ENCODE measurements at places on chromosomes 3 and 15.
A peak's percentile ranks its signal among the peaks of the same experiment; 100 is the strongest.

DNA sequence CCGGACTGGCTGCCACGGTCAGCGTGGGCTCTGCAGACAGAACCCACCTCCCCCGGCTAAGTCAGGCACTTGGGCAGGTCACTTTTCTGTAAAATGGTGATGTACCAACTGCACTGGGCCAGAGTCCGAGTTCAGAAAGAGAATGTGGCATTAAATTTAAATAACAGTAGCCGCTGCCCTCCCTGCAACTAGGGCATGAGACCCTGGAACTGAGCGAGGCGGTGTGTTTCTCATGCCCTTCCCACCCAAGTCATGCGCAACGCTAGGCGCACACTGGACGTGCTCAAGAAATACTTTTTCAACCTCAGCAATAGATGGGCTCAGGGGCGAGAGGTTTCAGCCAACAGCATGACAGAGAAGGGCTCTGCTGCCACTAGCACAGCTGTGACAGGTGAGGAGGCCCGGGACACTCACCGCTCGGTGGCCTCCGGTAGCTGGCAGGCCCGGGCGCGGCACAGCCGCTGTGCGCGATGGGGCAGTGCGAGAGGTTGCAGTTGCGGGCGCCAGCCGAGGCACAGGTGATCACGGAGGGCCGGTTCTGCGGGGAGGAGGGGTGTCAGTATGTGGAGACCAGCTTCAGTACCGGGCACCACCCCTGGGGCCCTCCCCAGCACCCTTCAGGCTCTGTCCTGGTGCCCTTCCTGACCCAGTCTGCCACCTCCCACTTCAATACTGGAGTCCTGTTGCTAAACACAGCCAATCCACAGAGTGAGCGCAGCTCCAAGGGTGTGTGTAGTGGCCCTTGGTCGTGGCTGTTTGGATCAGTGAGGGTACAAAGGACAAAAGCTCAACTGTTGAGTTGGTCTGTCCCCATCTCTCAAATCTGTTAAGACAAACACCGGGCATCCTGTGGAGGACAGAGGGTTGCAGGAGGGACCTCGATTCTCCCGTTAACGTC is 84.5 kb downstream of the VGLL4 start:
- no peak for DNase-seq

GRCh38 chr3:183244219-183244618 is 8.8 kb upstream of the B3GNT5 start:
- peak; percentile 92 for DNase-seq

DNA sequence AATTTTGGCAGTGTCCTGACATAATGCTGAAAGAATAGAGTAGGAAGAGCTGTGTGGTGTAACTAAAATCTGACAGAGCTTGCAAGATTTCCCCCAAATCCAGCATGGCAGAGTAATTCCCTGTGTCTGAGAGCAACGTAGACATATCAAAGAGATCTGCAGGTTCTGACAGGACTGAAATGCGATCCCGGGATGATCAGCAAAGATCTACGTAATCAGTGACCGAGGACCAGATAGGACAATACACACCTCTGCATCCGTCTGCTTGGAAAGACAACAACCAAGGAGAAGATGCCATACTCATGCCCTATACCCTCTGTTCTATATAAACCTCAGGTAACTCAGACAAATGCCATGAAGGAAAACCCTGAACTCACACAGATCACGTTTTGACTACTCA is 26.6 kb upstream of the SYNPR start:
- no peak for DNase-seq

DNA sequence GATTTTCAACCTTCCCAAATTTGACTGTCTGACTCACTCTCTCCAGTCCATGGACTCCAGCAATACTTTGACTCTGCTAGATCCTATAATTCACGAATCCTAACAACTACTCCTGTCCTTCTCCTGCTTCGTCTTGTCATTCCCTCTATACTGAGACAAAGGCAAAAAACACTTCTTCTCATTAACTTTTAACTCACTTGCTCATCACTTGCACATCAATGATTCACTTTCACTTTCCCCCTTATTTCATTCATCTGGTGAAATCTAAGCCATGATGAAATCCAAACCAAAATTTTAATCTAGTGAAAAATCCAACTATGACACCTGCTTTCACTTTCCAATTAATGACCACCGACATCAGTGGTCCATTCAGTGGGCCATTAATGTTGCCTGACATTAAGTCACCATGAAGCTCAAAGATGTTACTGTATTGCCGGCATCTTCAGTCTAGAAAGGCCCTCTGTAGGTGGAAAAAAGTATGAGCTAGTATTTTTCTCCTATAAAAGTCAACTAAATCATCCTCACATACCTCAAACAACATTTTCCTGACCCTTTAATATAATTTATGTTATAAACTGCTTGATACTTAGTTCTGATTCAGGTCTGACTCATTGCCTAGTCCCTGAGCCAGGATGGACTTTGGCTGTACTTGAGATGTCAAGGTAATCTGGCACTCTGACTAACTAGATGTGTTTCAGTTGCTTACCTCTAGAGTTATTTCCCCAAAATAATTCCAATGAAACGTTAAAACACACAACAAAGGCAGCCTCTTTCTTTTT is 158.6 kb downstream of the CNTN6 start:
- DNase-seq = no peak

DNA sequence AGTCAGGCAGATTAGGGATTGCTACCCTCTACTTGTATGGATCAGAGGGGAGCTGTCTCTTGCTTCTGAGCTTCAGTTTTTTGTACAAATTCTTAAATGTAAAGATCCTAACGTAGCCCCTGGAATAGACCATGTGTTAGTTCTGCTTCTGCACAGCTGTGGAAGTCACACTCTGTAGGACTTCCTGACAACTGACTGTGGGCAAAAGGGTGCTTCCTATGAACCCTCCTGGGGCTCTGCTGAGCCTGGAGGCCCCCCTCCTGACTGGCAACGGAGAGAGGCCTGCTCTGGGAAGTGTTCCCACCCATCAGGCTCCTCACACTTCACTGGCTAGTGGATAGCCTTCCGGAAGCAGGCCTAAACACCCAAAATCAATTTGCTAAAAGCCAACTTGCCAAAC is 131.0 kb downstream of the RPLP1 start:
- DNase-seq = peak; percentile 40

DNA sequence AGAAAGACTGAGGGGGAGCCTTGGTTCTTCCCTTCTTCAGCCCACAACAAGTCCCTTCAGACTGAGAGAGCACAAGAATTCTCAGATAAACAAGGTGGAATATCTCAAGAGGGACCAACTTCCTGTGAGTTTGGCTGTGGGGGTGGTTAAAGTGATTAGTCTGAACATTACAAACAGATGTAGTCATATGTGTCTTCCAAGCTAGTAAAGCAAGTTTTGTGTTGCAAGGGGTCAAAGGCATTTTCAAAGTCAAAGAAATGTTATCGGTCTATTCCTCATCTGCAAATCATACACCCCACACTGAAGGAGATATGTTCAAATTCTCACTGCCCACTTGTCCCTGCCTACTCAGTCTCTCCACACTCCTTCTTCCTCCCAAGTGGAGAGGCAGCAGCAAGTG is 242.5 kb downstream of the FAM43A start:
- peak; percentile 25 for DNase-seq

GRCh38 chr3:148735597-148735996 is 37.9 kb downstream of the AGTR1 start:
- peak; percentile 27 for DNase-seq

- DNase-seq = no peak
Measured at GRCh38 chr3:161316006-161316689, 55.2 kb downstream of the SPTSSB start.

DNA sequence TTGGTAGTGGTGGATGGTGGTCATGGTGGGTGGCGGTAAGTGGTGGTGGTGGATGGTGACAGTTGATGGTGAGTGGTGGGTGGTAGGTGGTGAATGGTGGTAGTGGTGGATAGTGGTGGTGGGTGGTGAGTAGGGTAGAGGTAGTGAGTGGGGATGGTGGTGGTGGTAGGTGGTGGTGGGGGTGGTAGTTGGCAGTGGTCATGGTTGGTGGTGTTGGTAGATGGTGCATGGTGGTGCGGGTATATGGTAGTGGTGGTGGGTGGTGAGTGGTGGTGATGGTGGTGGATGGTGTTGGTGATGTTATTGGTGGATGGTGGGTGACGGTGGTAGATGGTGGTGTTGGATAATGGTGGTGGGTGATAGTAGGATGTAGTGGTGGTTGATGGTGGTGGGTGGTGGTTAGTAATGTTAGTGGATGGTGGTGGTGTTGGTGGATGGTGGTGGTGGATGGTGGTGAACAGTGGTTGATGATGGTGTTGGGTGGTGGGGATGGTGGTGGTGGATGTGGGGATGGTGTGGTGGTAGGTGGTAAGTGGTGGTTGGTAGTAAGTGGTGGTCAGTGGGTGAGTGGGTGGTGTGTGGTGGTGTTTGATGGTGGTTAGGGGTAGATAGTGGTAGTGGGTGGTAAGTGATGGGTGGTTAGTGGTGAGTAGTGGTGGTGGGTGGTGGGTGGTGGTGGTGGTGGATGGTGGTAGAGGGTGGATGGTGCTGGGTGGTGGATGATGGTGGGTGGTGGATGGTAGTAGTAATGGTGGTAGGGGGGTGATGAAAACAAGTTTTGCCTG is 16.7 kb upstream of the RIOX2 start:
- no peak for DNase-seq

All from suppressor macrophage treated with lipopolysaccharide for 1 hour (primary cell).